NCI-H2081 (cell line): ENCODE measurements at places on chromosomes 7 and 10.

DNA sequence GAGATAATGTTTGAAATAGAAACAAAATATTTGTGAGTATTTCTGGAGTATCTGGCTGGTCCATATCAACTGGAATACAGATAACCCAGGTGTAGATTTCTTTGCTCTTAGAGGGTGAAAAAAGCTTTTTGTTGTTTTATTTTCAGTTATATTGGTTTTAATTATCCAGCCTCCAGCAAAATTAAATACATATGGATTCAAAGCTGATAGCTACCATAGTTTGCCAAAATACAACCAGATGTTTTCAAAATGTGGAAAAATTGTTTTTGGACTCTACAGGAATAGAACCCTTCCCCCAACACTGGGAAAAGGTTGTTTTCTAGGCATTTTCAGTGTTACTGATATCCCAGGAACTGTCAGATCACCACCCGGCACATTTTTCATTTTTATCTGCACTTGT, 30.1 kb downstream of the LRRC17 start:
- no peak for DNase-seq

GRCh38 chr10:66350622-66351399, 575.0 kb upstream of the LRRTM3 start:
- no peak for DNase-seq

- DNase-seq: no peak
Observed at GRCh38 chr7:112788778-112789343, 1.3 kb downstream of the TMEM168 start.

- no peak for DNase-seq
Observed at GRCh38 chr10:133326745-133327650, 9.7 kb downstream of the CALY start.

DNA sequence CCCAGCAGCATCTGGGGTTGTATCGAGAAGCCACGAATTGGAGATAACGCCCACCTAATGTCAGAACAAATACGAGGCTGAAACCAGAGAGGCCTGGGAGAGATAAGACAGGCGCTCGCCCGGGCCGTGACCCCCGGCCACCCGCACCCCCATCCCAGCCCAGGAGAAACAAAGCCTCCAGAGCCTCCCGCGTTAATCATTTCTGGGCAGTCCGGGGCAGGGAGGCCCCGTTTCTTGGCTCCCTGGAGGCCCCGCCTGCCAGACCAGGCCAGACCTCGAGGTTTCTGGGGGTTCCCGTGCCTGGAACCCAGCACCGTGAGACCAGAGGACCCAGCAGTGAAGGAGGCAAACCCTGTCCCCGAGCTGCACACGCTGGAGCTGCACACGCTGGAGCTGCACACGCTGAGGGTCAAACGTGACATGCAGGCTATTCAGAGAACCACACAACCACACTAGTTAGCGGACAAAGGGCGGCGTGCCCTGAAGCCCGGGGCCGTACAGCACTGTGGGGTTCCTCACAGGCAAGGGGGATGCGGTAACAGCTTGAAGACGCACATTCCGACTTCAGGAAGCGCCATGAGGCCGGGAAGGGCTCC, 53.4 kb downstream of the FOXL3 start:
- no peak for DNase-seq

DNA sequence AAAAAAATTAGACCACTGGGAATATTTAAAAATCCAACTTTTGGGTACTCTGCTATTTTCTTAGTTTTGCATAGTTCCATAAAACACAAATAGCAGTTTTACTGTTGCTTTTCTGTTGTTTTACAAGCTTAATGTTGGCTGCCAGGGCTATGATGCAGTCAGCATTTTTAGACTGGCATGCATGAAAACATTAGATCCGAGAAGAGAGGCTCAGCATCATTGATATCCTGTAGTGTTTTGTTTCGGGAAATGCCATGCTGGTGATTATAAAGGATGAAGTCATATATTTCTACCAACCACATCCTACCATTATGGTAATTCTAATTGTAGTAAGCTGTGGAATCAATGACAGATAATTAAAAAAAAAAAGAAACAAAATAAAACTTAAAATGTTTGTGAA, 104.6 kb downstream of the MBL2 start:
- DNase-seq: no peak

DNA sequence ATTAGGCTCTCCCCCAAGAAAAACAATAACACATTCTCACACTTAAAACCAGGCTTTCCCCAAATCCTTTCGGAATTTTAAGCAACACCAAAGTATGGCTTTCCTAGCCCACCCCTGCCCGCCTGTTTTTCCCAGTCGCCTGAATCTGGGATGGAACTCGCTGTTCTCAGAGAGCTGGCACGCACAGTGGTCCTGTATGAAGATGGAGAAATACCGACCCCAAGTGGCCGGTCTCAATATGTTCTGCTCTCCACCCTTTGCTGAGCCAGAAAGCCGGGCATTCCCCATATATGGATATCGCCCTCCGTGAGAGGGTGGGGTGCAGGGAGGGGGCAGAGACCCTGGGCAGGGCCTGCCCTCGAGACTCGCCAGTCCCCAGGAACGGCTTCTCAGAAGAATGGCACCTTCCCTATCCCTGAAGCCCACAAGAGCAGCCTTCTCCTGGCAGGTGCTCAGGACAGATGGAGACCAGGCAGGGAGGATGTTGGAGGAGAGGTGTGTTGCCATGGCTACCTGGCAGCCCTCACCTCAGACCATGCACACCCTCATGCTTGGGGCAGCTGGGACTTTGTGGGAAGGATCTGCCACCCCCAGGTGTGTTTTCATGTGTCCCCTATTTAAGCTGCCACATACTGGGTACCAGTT, 3.4 kb downstream of the TACR2 start:
- DNase-seq: peak; percentile 47

DNA sequence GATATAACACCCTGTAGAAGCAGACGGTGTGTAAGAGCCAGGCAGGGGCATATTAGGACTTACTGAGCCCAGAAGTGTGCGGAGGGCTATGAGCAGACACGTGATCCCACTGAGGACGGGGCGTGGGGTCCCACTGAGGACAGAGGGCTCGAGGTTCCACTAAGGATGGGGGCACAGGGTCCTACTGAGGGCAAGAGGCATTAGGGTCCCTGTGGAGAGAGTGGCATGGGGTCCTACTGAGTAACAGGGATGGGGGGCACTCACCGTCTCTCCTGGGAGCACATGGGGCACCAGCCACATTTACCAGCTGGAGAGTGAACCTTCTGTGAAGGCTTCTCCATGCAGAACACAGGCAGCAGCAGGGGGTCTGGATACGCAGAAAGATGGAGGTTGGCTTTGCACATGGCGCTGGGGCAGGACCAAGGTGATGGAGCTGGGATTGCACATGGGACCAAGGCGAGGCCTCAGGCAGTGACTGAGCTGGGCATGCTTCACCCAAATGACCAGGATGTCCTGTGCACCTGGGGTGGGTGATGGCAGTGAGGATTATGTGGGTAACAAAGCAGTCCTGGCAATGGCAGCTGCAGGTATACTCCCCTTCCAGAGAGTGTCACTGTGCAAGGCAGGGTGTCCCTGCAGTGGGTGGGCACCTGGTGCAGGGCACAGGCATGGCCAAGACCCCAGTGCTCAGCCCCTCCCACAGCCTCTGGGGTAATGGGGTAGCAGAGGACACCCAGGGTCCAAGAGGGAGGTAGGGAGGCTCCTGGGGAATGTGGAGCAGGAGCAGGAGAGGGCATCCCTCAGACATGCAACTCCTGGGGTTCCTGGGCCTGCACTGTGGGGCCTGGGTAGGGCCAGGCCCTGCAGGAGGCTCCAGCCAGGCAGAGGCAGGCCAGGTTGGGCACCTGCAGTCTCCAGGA, 278.1 kb downstream of the TCERG1L start:
- DNase-seq: no peak
